ENCODE measurements at places on chromosomes 1 and 21. TPM values are rescaled to one million over a fixed set of nuclear protein-coding genes. Genes with fewer than 3 reads are reported as not detected.

DNA sequence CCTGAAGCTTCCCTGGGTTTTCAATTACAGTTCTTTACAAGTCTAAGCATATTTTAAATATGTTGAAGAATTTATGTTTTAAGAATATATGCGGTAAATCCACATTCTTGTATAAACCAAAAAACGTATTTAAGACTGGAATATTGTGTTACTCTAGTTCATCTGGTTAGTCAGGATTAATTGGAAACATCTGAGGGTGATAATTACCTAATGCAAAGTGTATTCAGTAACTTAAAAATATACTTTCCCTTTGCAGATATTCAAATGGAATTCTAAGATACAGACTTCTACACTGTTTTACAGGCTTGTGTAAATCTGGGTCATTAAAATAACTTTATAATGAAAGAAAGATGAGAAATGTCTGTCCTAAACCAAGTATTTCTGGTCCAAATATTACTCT is 302.0 kb downstream of the VAV3 start:
- no peak for DNase-seq

- peak; percentile 5 for DNase-seq
These were observed at the start of gene CR1 for GRCh38 chr1:207495801-207496792. Gene CR1, plus strand, starts transcription at chr1:207496157. Its CDS starts 111 bp downstream, at chr1:207496268.

FAM151A gene
- total RNA-seq = not detected

DYRK3 gene
- total RNA-seq = 12.5 TPM
